ENCODE measurements at places on chromosomes 7 and 10. TPM values are rescaled to one million over a fixed set of nuclear protein-coding genes. Genes with fewer than 3 reads are reported as not detected.

The ACHE gene
- not detected for total RNA-seq

The SLC16A9 gene
- total RNA-seq: 4.9 TPM

The ADAM12 gene
- 14.0 TPM for total RNA-seq

The AUTS2 gene
- total RNA-seq: 2.3 TPM

The ASB10 gene
- not detected for total RNA-seq

The CYP2C8 gene
- not detected for total RNA-seq

The VGF gene
- 0.14 TPM for total RNA-seq

DNA sequence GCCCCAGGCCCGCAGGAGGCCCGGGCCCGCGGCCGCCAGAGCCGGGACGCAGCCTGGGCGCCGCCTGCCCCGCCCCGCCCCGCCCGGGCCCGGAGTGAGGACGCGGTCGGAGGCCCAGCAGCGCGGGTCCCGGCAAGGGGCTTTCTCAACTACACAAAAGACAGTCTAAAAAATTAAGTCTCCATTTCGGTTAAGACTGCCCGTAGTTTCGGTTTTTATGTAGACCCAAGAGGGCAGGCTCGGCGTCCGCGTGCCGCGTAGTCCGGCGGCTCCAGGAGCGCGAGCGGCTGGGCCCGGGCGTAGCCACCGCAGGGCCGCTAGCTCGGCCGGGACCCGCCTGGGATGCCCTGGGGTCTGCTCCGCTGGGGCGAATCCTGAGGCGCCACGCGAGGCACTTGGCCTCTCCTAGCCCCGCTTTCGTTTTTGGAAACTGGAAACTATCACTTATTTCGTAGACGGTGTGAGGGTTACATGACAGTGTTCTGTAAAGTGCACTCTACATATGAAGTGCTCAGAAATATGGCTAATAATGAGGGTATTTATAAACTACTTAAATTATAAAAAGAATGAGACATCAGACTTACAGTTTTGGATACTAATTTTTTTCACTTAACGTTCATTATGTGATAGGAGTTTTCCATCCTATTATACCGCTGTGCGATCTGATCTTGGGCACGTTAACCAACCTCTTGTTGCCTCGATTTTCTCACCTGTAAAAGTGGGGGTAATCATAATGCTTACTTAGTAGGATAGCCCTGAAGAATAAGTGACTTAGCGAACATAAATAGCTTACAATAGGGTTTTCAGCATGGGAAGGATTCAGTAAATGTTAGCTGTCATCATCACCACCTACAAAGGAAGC lies 573 bp downstream of the BLVRA start:
- DNase-seq: peak; percentile 50

GRCh38 chr7:103445228-103446048 lies 569 bp downstream of the SLC26A5 start:
- DNase-seq: no peak

DNA sequence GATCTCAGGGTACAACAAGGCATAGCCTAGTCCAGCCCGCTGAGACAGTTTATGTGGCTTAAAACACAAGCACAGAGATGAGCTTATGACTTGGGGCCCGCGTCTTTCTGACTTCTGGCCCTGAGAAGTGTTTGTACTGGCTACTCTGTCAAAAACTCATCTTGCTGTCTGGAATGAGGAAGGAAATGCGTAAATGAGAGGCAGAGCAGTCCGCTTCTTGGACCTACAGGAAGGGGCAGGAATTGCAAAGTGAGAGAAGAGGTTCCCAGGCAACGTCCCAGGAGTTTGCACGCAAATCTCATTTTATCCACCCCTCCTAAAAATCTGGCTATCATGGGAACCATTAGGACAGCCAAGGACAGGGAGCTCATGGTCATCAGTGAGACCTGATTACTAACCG lies 5.5 kb downstream of the ANXA11 start:
- DNase-seq: peak; percentile 78

DNA sequence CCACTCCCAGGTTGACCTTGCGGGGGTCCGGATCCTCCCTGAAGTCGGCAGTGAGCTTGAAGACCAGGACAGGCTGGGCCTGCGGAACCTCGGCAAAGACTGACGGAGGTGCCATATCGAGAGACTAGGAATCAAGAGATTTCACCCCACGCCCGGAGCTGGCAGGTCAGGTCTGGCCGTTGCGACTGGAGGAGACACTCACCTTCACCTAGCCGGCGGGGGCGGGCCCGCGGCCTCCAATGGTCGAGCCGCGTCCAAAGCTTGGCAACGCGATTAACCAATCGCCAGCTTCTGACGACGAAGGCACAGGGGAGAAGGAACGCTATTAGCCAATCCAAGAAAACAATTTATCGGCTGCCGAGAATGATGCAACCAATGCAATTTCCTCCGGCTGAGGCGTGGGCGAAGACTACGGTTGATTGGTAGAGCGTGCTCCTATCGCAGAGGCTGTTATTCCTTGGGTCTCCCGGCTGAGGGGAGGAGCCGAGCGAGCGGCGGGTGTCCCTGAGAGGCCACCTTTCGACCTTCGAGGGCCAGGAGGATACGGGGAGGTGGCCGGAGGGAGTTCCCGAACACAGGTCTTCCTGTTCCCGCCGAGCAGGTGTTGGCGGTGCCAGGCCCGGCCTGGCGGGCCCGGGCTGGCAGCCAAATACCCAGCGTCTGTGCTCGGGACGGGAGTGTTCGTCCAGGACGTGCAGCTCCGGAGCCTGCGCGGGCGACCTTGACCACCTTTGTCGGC lies at the start of gene GOT1:
TSS of gene GOT1 (minus strand) at position 174 of the 739 bp plus-strand sequence. CDS start at position 115, 59 bp downstream.
- peak; percentile 99 for DNase-seq

DNA sequence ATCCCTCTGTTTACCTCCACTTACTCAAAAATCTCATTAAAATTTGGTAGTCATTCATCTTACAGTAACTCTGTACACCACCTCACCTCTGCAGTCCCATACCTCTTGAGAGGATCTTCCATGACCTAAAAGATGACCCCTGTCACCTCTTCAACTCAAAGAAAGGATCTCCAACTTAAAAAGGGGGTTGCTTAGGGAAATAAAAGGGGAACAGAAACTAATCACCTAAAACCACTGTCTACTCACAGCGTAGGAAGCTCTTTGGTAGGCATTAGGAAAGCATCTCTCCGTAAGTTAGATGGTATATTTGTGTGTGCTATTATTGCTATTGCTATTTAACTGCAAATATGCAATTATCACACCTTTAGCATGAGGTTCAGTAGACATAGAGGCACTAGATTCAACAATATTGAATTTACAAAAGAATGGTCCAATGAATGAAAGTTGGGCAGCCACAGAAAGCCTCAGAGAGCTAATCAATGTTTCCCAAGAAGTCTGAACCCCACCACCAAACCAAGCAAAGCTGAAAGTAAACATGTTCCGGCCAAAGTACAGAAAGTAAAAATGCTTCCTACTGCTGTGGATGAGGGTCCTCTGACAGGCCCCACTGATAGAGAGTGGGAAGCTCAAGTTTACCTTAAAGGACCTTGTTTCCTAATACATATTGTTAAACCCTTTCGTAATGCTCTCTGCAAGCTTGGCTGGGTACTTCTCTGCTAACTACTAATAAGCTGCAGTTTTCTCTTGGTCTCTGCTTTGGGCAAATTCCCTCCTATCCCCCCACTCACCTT lies 105.8 kb downstream of the GRM8 start:
- DNase-seq: no peak

- DNase-seq: no peak
Measured at GRCh38 chr7:155756322-155756721, 55.9 kb downstream of the SHH start.

- no peak for DNase-seq
Measured at GRCh38 chr10:30124704-30125103, 65.3 kb upstream of the JCAD start.

DNA sequence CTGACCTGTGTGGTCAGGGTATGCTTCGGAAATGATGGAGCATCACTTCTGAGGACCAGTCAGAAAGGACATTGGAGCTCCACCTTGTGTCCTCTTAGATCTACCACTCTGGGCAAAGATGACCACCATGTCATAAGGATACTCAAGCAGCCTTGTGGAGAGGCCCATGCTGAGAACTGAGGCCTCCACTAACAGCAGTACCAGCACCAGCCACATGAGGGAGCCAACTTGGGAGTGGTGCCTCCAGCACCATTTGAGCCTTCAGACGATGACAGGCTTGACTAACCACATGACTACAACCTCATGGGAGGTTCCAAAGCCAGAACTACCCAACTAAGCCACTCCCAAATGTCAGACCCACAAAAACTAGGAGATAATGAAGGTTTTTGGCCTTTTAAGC lies 116.0 kb downstream of the NPTX2 start:
- DNase-seq: peak; percentile 29

DNA sequence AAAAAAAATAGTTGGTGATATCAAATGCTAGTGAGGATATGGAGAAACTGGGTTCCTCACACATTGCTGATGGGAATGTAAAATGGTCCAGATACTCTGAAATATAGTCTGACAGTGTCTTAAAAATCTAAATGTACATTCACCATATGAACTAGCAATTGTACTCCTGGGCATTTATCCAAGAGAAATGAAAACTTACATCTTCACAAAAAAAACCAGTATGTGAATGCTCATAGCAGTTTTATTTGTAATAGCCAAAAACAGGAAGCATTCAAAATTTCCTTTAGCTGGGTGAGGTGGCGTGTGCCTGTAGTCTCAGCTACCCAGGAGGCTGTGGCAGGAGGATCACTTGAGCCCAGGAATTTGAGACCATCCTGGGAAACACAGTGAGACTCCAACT lies 2.1 kb upstream of the SSC4D start:
- no peak for DNase-seq

- no peak for DNase-seq
Measured at GRCh38 chr7:155506854-155507337, 39.5 kb downstream of the CNPY1 start.
